ENCODE measurements at places on chromosomes 4 and X. TPM values are rescaled to one million over a fixed set of nuclear protein-coding genes. Genes with fewer than 3 reads are reported as not detected.

GRCh38 chr4:133287396-133287795 lies 138.3 kb downstream of the PCDH10 start:
- no peak for DNase-seq
- H3K27me3 ChIP-seq, result no peaks in the 10 kb centered on the region
- no peak overlapping the region for H3K27ac ChIP-seq
- no peak overlapping the region for H3K4me3 ChIP-seq

SAGE1 gene
- total RNA-seq, result not detected

PAGE5 gene
- total RNA-seq, result 1.5 TPM

GRCh38 chrX:155899366-155899765 lies 18.2 kb downstream of the VAMP7 start:
- H3K27me3 ChIP-seq, result no peaks in the 10 kb centered on the region
- no peaks in the 10 kb centered on the region for H3K4me1 ChIP-seq
- peaks cover 29% of the 10 kb centered on the region for H3K36me3 ChIP-seq
- H3K27ac ChIP-seq, result no peak overlapping the region
- DNase-seq, result no peak
- no peak overlapping the region for H3K4me3 ChIP-seq

DNA sequence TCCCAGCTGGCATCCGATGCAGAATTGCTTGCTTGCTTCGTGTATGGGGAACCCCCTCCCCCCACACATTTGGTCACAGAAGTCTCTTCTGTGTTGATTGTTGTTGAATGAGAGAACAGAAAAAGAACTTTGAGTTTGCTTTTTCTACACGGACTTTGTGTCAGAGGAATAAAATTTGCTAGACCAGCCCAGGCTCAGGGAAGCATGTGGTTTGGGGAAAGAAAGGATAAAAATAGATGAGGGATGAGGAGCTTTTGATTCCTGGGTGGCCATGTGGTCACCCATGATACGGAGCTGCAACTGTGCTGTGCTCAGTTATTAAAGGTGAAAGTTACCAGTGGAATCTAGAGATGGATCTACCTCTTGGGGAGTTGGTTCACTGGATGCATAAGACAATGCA lies 34.2 kb upstream of the ESX1 start:
- H3K4me3 ChIP-seq, result no peak overlapping the region
- H3K27me3 ChIP-seq, result no peaks in the 10 kb centered on the region
- no peaks in the 10 kb centered on the region for H3K4me1 ChIP-seq
- H3K27ac ChIP-seq, result no peak overlapping the region
- DNase-seq, result no peak

DNA sequence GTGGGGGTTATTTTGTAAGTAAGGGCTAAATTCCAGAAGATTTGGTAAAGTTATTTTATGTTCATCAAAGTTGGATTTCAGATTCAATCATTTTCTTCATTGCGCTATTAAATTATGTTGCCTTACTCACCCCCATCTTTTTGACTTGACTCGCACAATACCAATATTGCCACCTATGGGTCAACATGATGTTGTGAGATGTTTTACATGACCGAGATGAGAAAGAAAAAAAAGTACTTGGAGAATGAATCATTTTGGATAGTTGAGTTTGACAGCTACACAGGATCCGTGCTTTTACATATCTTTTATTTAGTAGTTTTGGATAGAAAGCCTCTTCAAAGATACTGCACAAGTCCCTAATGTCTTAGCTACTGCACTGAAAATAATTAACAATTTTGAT lies 224.2 kb upstream of the EMCN start:
- H3K27me3 ChIP-seq, result peaks cover 4% of the 10 kb centered on the region
- no peaks in the 10 kb centered on the region for H3K4me1 ChIP-seq
- no peak for DNase-seq
- H3K4me3 ChIP-seq, result no peak overlapping the region

DNA sequence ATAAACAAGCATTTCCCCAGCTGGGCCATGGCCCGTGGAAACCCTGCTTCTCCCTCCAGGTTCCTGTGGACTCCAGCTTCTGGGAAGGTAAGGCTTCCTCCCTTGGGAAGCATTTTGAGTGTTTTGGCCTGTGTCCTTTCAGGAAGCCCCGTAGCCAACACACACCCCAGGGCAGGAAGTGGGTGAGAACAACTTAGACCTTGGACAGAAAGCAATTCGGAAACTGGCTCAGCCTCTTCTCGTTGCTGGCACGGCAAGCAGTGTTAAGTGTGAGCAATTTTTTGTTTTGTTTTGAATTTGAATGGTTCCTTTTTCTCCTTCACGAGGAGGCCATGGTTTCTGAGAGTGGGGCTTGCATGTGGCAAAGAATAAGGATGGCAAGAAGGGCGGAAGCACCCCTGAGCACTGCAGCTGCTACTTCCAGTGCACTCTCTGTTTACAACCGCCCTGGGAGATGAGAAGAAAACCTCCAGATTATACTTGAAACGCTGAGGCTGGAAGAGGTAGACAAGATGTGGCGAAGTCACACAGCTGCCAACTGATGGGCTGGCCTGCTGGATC lies 14.1 kb upstream of the CYTL1 start:
- no peak overlapping the region for H3K27ac ChIP-seq
- H3K36me3 ChIP-seq, result no peaks in the 10 kb centered on the region
- no peak overlapping the region for H3K4me3 ChIP-seq
- no peaks in the 10 kb centered on the region for H3K27me3 ChIP-seq
- no peak for DNase-seq

NIPAL1 gene
- 1.8 TPM for total RNA-seq

DNA sequence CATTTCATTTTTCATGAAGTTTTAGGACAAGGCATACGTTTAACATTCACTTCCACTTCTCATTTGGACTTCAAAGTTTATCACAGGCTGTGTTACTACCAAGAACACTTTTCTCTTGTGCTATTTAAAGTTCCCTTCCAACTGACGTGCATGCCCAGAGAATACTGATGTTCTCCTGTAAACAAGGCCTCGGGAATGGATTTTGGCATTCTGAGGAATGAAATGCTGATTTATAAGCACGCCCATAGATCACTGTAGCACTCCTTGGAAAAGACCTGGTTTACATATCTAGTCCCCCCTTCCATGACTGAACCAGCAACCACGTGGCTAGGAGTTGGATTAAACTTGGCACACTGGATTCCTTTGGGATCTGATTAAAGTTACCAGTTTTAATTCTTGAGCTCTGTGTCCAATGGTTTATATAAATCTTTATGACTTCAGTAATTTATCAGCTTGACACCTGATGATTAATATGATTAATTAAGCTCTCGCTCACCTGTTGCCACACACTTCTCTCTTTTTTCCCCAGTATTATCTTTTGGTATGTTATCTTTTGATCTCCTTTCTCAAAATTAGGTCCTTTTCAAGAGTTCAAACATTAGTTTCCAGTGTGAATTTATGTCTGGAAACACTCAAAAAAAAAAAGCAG lies 122.4 kb upstream of the HAND2 start:
- H3K36me3 ChIP-seq, result no peaks in the 10 kb centered on the region
- no peaks in the 10 kb centered on the region for H3K4me1 ChIP-seq
- no peak overlapping the region for H3K27ac ChIP-seq
- no peak for DNase-seq
- H3K4me3 ChIP-seq, result no peak overlapping the region

UGT2B7 gene
- total RNA-seq, result not detected

- H3K36me3 ChIP-seq, result no peaks in the 10 kb centered on the region
- DNase-seq, result no peak
- H3K27ac ChIP-seq, result no peak overlapping the region
- H3K4me3 ChIP-seq, result no peak overlapping the region
- H3K4me1 ChIP-seq, result no peaks in the 10 kb centered on the region
Measured at GRCh38 chrX:125826080-125826479, 340.0 kb downstream of the DCAF12L2 start.

GRCh38 chr4:172656055-172656454 lies 512.6 kb upstream of the GALNT7 start:
- no peaks in the 10 kb centered on the region for H3K4me1 ChIP-seq
- H3K4me3 ChIP-seq, result no peak overlapping the region
- no peak for DNase-seq
- H3K27me3 ChIP-seq, result no peaks in the 10 kb centered on the region

DNA sequence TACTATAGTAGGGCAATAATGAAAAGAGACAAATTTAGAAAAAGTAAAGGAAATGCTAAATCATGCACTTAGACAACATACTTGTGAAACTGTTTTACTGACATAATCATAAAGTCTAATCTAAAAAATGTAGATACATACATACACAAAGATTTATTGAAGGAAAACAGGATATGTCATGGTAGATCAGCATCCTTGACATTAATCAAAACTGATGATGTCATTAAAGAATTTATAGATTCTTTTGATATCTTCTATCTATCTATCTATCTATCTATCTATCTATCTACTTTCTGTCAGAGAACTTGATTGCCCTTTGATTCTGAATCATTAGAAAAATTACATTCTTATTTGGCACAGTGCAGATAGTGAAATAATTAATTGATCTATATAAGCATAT lies 311.3 kb downstream of the CCSER1 start:
- H3K36me3 ChIP-seq, result no peaks in the 10 kb centered on the region
- H3K27me3 ChIP-seq, result no peaks in the 10 kb centered on the region
- H3K4me3 ChIP-seq, result no peak overlapping the region
- H3K27ac ChIP-seq, result no peak overlapping the region
- DNase-seq, result no peak
- no peaks in the 10 kb centered on the region for H3K4me1 ChIP-seq

GRCh38 chr4:8102076-8102355 lies 56.6 kb downstream of the ABLIM2 start:
- no peaks in the 10 kb centered on the region for H3K36me3 ChIP-seq
- DNase-seq, result no peak
- H3K27me3 ChIP-seq, result no peaks in the 10 kb centered on the region
- H3K4me3 ChIP-seq, result no peak overlapping the region
- H3K4me1 ChIP-seq, result no peaks in the 10 kb centered on the region

ZXDA gene
- 3.7 TPM for total RNA-seq

Data from activated naive CD8-positive, alpha-beta T cell treated with anti-CD3 and anti-CD28 coated beads for 36 hours (primary cell).